Activated CD4-positive, alpha-beta T cell treated with anti-CD3 and anti-CD28 coated beads for 48 hours (primary cell): ENCODE measurements at places on chromosomes 6 and 20.
A peak's percentile ranks its signal among the peaks of the same experiment; 100 is the strongest.

DNA sequence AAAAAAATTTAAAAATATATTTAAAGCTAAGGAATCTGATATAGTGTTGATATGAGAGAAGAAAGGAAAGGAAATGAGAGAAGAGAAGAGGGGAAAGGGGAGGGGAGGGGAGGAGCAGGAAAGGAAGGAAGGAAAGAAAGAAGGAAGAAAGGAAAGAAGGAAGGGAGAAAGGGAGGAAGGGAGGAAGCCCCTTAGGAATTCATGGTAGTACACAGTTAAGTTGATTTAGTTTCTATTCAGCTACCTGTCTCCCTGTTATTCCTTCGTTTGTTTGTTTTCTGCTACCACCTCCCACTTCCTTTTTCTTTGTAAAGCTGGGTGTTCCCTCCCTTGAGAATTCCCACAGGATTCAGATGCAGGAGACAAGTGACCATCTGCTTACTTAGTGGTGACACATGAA lies 1025.4 kb upstream of the FLRT3 start:
- no peak for DNase-seq

DNA sequence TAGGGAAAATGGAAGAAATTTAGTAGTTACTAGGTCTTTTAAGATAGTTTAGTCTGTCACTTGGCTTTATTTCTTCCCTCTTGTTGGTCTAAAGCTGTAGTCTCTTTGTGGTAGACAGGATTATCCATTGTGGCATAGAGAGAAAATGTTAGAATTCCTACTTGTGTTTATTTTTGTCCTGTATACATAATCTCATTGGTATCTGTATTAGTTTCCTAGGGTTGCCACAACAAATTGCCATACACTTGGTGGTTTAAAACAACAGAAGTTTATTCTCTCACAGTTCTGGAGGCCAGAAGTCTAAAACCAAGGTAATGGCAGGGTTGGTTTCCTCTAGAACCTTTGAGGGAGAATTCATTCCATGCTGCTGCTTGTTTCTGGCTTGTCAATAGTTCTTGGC lies 119.4 kb downstream of the ZFAND3 start:
- DNase-seq: no peak

GRCh38 chr6:102407886-102408741 lies 1014.6 kb downstream of the GRIK2 start:
- no peak for DNase-seq

- DNase-seq: peak; percentile 79
Measured at GRCh38 chr6:32047855-32048766, 9.9 kb downstream of the CYP21A2 start.

DNA sequence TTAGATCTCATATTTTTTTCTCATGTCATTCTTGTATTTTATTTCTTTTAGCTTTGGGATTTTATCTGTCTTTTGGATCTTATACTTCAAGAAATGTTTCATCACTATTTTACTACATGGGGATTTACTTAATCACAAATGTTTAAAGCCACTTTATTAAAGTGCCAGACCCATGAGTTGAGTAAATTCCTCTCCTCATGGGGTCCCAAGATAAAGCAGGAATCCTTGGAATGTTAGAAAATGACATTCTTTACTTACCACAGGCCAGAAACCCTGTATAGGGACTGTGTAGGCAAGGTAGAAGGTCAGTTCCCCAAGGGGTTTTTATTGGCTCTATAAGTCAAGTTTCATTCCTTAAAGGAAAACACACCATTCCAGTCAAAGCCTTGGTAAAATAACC lies 28.4 kb upstream of the OR2J2 start:
- no peak for DNase-seq
